AG08395 (cell line): ENCODE measurements at places on chromosomes 16 and 17.

DNA sequence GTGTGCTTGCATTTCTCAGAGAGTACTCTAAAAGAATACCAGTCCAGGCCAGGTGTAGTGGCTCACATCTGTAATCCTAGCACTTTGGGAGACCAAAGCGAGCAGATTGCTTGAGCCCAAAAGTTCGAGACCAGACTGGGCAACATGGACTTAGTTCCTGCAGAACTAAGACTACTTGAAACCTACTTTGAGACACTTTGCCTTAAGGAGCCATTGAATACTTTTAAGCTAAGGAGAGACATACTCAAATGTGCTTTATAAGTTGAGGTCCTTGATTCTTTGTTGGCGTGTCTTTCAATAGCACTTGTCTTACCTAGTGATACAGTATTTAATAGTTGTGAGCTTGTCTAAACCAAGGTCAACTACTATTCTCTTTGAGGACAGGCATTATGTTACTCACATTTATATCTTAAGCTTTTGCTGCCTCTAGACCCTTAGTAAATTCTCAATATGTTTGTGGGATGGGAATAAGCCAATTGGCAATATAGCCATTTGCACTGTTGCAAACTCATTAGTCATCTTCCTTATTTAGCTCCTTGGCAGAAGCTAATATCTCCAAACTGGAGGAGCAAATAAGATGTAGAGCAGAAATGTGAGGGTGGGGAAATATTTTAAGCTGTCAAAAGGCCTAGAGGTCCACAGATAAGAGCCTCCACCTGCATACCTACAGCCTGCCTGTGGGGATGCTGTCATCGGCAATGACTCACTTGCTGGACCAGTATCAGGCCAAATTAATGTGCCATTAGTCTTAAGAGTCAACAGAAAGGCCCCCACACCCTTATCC is 16.3 kb downstream of the SCPEP1 start:
- DNase-seq, result peak; percentile 48

GRCh38 chr16:78376452-78376851 is 277.0 kb downstream of the WWOX start:
- DNase-seq, result no peak

GRCh38 chr17:79842136-79842655 is 3.0 kb upstream of the CBX4 start:
- no peak for DNase-seq

GRCh38 chr17:79557276-79558090 is 53.4 kb downstream of the RBFOX3 start:
- DNase-seq, result no peak

GRCh38 chr17:80892900-80893603 is 98.6 kb upstream of the CHMP6 start:
- peak; percentile 57 for DNase-seq

DNA sequence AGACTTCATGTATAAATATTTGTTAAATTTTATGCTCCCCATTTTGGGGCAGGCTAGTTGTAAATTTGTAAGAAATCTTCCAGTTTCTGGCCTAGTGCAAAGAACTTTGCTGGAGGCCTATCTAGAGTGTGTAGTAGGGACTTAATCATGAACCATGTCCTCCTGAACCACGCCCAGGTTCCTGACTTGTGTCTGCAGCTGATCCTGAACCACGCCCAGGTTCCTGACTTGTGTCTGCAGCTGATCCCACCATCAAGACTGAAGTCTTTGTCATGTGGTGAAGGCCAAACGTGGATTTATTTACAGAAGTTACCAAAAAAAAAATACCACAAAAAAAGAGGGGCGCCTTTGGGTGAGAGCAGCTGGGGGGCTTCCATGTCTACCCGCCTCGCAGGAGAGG is 33.1 kb downstream of the LMF1 start:
- no peak for DNase-seq

- DNase-seq, result no peak
These were observed 99.4 kb downstream of the CYLD start for GRCh38 chr16:50841081-50841886.

DNA sequence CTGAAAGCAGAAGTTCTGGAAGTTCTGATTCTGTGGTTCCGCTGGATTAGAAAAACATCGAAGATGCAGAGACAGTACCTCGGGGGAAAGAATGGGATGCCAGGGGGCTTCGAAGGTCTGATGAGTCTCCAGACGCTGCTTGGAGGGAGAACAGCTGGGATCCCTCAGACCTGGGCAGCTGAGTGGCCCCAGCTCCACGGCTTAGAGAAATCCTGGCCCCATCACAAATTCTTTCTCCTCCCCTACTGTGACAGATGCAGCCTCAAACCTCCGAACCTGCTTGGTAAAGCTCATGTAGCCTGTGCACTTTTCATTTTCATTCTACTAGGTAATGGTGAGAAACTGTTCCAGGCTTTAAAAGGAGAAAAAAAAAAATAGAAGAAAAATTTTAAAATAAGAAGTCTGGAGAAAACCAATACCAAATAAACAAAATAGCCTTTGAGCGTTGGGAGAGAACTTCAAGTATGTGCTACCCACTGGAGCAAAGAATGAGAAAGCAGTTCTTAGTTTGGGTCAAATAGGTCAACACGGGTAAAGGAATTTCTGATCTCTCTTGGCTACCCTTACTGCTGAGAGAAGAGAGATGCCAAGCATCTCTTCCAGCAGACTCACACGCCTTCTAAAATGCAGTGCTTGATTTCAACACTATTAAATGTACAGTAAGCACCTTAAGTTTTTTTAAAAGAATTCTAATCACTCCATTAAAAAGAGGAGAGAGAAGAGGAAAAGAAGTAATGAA is 19.9 kb downstream of the MAF start:
- DNase-seq, result no peak

- DNase-seq, result no peak
These were observed 4.7 kb downstream of the KRT37 start for GRCh38 chr17:41419716-41420115.

- no peak for DNase-seq
These were observed 40.5 kb upstream of the FASN start for GRCh38 chr17:82138511-82138992.

DNA sequence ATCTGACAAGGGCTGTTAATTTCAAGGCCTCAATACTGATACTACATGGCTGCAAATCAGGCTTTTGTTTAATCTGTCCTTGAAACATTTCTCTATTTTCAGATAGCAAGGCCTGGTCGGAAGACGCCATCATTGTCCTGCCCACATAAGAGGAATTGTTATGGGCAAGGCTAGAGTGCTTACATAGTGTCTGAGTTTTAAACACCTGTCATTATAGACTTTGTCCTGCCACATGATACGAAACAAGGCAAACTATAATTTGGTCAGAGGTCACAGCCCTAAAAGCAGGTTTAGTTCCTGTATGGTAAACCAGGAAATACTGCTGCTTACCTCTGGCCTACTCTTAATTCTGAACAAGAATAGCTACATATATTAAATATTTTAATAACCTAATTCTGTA is 104.4 kb downstream of the SSH2 start:
- DNase-seq, result no peak

GRCh38 chr17:83132251-83133081 is 53.1 kb downstream of the METRNL start:
- no peak for DNase-seq
